OCI-LY7 (cell line): ENCODE measurements at places on chromosomes 2 and 18.
A peak's percentile ranks its signal among the peaks of the same experiment; 100 is the strongest.

DNA sequence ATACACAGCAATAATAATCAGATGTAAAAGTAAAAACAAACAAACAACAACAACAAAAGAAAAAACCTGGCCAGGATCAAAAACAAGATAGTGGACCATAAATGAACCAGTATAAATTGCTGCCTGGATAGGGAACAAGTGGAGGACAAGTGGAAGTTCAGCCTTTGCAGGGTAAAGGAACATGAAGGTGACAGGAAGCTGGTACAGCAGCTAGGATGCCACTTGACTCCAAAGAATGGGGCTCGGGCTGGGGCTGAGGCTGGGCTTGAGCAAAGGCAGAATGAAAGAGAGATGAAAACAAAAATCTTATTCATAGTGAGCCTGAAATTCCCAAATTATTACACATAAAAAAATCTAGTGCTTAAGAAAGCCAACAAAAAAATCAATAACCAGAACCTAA is 146.5 kb downstream of the CDH2 start:
- DNase-seq: no peak

DNA sequence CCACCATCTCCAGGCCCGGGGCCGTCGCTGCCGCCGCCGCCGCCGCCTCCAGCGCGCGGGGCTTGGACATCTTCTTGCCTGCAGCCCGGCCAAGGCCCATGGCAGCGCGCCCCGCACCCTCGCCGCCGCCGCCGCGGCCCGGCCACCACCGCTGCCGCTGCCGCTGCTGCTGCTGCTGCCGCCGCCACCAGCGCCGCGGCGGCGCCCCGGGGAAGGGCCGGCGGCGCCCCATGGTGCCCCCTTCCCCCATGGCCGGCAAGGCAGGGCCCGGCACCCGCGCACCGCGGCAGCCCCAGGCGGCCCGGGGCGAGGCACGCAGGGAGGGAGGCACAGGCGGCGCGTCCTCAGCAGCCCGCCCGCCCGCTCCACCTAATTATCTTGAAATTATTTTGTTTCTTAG is 3057.4 kb downstream of the RPIA start:
- DNase-seq: no peak

- DNase-seq: peak; percentile 51
Observed at GRCh38 chr2:75064691-75065396, 106.4 kb downstream of the POLE4 start.

- DNase-seq: peak; percentile 26
Observed at GRCh38 chr2:168948621-168949212, 47.6 kb downstream of the G6PC2 start.

DNA sequence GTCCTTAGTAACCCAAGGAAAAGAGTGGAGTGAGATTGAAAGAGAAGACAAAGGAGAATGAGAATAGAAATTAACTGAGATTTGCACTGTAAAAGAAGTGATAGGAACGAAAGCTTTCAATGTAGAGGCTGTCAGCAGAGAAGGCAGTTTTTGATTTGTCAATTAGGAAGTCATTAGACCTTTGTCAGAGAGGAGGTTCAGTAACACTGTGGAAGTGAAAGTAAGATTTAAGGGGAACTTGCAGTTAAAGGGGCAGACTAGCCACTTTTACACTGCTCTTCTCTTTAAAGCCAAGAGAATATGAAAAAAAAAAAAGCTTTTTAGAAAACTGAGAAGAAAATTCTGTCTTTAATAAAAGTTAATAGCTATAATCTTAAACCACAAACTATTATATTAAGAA is 11.5 kb upstream of the KYNU start:
- DNase-seq: peak; percentile 53

- peak; percentile 89 for DNase-seq
Observed at GRCh38 chr2:43426305-43427031, 169.4 kb downstream of the THADA start.

DNA sequence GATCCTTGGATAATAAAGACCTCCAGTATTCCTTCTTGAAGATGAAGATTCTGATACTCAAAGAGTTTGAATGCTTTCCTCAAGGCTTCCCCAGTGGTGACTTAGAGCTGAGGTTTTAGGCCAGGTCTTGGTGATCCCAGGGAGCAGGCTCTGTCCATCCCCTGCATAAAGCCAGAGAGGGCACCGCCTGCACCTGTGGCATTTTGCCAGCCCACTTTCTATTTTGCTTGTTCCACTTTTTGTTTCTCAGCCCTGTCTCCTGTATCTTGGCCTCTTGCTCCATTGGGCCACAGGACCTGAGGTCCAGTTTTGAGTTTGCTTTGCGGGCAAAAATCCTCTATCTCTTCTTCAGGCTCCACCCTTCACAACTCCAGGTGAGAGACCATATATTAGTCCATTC is 6.7 kb upstream of the SCYGR1 start:
- no peak for DNase-seq

- DNase-seq: no peak
Observed at GRCh38 chr18:6115710-6116109, 220.4 kb upstream of the TMEM200C start.

DNA sequence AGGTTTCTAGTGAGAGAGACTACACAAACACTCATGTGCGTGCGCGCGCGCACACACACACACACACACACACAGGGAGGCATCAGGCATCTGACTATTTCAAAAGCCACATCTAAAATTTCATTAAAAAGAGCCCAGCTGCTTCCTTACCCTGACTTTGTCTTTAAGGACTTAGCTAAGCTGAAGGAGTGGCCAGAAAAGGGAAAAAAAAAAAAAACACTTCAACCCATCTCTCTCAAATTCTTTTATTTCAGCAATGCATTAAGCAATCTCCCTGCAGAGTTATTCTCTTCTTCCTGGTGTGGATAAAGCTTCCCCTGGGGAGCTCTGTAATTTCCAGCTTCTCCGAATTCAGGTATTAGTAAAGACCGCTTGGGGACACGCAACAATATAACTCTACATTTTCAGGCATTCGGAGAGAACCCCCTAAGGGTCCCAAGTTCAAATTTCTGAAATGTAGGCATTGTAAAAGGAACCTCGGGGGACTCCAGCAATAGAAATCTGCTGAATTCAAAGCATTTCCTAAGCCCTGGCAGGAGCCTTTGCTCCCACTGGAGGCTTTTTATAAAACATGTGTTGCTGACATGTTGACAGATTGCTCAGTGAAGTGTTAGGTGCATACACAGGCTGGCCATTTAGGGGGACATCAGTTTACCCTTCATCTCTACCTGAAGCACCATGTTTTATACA is 67.0 kb downstream of the ZNF521 start:
- no peak for DNase-seq

- DNase-seq: no peak
Observed at GRCh38 chr2:191358325-191359025, 113.3 kb downstream of the MYO1B start.
